ENCODE measurements at places on chromosomes 6 and 20.

- no peak for DNase-seq
These were observed 397.0 kb downstream of the SMOC2 start for GRCh38 chr6:168838037-168838399.

- no peak for DNase-seq
These were observed 164.1 kb upstream of the ECI2 start for GRCh38 chr6:4299476-4299875.

- DNase-seq, result no peak
These were observed 42.1 kb downstream of the LYRM2 start for GRCh38 chr6:89596484-89596883.

DNA sequence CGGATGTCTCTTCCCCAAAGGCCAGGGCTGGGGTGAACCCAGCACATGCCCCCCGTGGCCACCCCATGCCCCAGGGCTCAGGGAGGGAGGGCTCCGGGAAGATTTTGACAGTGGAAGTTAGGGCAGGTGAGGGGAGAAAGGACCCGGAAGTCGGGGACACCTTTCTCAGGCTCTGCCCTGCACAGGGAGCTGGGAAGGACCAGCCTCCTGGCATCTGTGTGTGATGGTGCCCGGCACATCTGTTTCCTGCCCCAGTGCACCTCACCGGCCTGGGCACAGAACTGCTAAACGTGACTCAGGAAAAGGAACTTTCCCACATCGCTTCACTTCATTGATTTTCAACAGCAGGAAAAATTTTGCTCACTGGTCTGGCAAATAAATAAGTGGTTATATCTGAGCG, 141.1 kb upstream of the AFDN start:
- no peak for DNase-seq

- no peak for DNase-seq
These were observed 191.0 kb downstream of the IBTK start for GRCh38 chr6:82056567-82056966.

- no peak for DNase-seq
These were observed 505.0 kb upstream of the SLC35B3 start for GRCh38 chr6:8940356-8940755.

- DNase-seq, result peak; percentile 53
These were observed 73.7 kb downstream of the EDN1 start for GRCh38 chr6:12363651-12364381.

DNA sequence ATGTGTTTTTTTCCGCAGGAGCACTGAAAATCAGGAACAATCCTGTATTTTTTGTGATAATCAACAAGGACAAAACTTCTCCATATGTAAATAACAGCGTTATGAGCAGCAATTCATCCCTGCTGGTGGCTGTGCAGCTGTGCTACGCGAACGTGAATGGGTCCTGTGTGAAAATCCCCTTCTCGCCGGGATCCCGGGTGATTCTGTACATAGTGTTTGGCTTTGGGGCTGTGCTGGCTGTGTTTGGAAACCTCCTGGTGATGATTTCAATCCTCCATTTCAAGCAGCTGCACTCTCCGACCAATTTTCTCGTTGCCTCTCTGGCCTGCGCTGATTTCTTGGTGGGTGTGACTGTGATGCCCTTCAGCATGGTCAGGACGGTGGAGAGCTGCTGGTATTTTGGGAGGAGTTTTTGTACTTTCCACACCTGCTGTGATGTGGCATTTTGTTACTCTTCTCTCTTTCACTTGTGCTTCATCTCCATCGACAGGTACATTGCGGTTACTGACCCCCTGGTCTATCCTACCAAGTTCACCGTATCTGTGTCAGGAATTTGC, at the start of gene TAAR6:
TSS of gene TAAR6 (plus strand) at position 102 of the 557 bp plus-strand sequence. CDS start at position 102, 0 bp downstream.
- no peak for DNase-seq

DNA sequence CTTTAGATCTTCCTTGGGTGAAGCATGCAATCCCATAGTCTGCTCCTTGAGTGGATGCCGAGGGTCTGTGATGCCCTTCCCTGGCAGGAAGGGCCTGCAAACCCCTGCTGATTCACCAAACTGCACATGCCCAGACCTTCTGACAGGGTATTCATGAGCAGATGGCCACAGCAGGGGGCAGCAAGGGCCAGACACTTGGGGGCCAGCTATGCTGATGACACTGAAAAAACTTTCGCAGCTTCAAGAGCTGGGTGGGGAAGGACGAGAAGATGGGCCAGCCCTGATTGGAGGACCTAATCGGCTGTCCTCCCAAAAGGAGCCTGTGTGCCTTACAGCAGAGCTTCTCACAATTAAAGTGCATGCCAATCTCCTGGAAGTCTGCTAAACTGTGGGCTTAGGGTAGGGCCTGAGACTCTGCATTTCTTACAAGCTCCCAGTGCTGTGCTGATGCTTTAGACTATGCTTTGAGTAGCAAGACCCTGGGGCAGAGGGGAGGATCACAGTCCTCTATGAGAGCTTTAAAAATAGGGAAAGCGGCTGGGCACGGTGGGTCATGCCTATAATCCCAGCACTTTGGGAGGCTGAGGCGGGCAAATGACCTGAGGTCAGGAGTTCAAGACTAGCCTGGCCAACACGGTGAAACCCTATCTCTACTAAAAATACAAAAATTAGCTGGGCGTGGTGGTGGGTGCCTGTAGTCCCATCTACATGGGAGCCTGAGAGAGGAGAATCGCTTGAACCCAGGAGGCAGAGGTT, 15.2 kb upstream of the GDAP1L1 start:
- DNase-seq, result no peak

- DNase-seq, result no peak
These were observed 152.8 kb downstream of the ATXN1 start for GRCh38 chr6:16608444-16608843.

DNA sequence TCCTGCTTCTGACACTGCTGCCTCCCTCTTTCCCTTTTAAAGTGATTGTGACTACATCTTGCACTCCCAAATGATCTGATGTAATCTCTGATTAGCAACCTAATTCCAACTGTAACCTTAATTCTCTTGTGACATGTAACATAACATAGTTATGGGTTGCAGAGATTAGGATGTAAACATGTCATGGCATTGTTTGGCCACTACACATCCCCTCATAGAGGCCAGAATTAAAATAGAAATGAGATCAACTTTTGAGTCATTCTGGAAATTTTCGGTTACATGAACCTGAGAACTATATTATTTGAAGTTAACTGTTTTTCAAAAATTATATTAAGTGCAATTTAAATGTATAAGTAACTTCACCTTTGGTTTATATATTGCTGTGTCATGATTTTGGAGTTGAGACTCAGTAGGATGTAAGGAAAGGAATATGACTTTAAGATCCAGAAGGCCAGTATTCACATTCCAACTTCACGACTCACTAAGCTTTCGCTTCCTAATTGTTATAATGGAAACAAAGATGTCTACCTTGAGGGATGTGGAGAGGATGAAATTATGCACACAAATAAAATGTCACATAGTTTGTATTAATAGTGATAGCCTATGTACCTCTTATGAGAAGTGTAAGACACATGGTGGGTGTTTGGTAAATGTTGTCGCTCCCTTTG, 611.9 kb upstream of the MAP3K7 start:
- DNase-seq, result no peak

- no peak for DNase-seq
These were observed 59.6 kb downstream of the JARID2 start for GRCh38 chr6:15305496-15305895.

DNA sequence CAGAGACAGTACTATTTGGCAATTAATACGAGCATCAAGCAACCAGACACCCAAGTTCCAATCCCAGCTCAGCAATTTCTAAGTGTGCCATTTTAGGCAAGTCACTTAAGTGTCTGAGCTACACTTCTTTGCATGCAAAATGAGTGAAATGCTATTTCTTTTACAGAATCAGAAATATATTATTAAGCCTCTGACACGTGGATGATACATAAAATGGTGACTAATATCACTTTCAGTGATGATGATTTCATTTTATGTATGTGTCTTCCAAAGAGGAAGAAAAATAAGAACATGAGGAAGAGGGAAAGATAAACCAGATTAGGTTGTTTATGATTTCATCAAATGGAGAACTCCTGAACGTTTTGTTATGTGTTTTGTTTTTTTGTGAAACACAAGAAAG, 158.6 kb downstream of the TSHZ2 start:
- DNase-seq, result no peak

GRCh38 chr6:92479831-92480230, 939.5 kb downstream of the EPHA7 start:
- no peak for DNase-seq

DNA sequence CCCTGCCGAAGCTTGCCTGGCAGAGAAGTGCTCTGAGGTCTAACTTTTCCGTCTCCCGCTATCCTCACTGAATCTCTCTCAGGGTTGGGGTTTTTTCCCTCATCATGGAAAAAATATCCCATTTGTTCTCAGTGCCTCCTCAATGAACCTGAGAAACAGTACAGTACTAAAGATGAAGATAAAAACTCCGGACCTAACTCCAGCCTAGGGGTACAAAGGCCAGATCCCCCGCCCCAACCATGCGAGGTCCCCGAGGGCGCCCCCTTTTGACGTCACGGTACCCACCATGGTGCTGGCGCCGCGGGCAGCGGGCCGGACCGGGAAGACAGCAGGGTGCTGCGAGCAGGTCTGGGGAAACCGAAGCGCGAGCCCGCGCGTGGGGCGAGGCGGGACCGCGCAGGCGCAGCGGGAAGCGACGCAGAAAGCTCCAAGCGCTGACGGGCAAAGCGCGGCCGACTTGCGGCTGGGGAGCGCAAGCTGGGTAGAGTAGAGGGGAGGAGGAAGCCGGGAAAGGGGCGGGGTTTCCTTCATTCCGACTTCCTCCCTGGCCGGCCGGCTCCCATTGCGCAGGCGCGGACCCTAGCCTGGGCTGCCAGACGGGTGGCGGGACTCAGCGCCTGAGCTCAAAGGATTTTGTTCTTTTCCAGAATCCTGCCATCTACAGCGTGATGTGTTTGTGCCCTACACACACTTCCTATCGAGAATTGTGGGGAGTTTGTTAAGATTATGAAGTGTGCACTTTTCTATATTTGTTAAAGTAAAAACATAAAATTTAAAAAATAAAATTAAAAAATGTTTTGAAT, at the start of gene LSM2:
TSS of gene LSM2 (minus strand) at position 497 of the 803 bp plus-strand sequence. CDS start at position 288, 209 bp downstream.
- DNase-seq, result peak; percentile 83

DNA sequence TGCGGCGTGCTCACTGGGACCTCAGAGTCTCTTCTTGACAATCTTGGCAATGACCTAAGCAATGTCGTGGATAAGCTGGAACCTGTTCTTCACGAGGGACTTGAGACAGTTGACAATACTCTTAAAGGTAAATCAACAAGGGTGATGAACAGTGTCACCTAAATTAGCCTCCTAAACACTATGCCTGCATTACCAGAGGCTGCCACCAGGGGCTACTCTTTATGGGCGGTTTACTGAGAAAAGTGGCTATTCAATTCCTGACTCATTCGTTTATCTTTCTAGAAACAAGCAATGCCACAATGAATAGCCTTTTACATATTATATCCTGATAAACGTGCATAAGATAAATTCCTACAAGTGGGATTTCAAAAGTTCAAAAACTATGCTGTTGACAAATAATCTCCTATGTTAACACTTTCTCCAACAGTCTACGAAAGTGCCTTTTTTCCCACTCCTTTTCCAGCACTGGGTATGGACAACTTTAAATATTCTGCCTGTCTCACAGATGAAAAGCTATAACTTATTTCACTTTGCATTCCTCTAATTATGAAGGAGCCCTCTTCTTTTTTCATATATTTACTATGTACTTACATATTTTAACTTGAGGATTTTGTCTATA, 1.3 kb downstream of the BPIFA2 start:
- DNase-seq, result no peak

- no peak for DNase-seq
These were observed 79.4 kb downstream of the IYD start for GRCh38 chr6:150448221-150448620.

DNA sequence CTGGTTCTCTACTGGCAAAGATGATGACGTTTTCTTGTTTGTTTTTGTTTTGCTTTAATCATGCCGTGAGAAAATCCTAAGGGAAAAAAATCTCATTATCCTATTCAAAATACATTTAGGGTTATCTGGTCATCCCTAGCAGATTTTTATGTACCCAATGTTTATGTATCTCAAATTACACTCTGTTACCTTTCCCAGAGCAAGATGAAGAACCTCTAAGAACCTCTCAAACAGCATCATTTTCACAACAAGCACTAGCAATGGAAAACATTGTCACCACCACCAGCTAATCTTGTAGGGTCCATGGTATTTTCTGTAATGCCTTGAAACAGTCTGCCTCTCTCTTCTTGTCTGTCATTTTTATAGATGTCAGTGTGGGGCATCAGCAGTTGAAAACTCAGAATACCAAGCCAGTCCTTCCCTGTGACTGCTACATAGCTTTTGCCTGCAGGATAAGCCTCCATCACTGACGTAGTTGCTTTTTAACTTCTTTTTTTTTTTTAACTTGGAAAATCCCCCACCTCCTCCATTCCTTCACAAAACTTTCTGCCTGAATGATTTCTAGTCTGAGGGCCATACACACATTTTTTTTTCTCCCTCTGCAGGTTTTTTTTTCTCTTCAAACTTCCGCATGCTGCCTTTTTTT, 2.4 kb upstream of the SNAP25 start:
- no peak for DNase-seq

DNA sequence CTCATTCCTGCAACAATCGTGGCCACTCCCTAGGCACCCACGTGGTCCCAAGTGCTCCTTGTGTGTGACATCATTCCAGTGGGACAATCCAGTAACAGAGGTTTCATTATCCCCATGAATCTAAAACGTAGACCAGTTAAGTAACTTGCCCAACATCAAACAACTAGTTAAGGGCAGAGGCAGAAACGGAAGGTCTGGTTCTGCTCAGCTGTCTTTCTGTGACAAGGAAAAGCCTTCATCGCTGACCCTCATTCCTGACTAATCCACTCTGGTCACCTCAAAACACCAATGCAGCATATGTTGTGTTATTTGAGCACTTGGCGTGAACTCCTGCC, 261.4 kb upstream of the JARID2 start:
- no peak for DNase-seq

GRCh38 chr6:135458051-135458450, 39.5 kb downstream of the AHI1 start:
- DNase-seq, result no peak

DNA sequence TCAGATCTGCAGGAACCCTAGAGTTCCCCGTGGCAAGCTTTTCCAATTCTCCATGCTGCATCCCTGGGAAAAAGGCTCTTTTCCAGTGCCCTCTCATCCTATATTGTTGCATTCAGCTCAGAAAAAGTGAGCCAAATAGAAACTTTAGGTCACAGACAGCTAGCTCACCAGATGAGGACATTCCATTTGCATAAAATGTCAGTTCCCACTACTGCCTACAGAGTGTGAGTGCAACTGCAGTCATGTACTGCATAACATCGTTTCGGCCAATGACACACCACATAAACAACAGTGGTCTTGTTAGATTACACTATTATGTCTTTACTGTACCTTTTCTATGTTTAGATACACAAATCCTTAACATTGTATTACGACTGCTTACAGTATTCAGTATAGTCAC, 8.6 kb downstream of the HS3ST5 start:
- no peak for DNase-seq

- DNase-seq, result no peak
These were observed 13.1 kb downstream of the NTSR1 start for GRCh38 chr20:62721511-62722370.

DNA sequence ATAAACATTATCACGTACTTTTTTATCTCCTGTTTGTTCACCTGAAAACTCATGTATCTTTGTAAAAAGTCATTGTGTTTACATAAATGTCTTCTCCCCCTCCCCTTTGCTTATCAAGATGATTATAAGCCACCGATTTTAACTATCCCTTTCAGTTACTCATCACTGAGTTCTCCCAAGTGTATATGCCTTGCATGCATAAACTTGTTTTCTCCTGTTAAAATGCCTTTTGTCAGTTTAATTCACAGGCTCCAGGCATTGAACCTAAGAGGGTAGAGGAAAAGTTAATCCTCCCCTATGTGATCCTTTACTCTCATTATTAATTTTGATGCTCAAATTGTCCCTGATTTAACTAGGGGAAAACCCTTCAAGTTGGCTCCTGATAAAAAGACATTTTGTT, 24.2 kb downstream of the ANKEF1 start:
- DNase-seq, result no peak

GRCh38 chr6:85116475-85116874, 333.4 kb upstream of the NT5E start:
- DNase-seq, result no peak
